ENCODE measurements at places on chromosomes 1 and 21.

DNA sequence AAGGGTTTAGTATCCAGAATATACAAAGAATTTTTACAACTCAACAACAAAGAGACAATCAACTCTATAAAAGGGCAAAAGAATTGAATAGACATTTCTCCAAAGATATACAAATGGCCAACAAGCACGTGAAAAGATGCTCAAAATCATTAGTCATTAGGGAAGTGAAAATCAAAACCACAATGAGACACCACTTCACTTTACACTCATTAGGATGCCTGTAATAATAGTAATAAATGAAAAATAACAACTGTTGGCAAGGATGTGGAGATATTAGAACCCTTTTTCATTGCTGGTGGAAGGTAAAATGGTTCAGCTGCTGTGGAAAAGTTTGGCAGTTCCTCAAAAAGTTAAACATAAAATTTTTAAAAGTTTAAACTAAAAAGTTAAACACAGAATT is 7.0 kb upstream of the ABCD3 start:
- no peak for DNase-seq

- no peak for DNase-seq
These were observed 37.6 kb downstream of the PUM1 start for GRCh38 chr1:31027693-31028526.

DNA sequence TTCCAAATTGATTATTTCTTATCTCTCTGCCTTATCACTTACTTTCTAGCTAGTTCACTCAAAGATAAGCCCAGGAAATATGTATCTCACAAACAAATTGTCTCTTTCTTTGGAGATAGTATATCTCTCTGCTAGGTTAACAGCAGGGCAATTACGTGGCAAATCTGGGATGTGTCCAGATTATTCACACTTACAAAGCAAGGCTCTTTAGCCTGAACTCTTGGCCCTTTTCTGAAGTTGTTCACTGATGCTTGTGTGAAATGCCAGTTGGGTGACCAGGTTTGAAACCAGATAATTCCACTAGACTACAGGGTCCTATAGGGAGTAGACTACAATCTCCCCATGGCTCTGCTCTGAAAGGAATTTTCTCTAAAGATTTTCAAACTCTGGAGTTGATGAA is 30.8 kb upstream of the FAM78B start:
- DNase-seq: no peak

DNA sequence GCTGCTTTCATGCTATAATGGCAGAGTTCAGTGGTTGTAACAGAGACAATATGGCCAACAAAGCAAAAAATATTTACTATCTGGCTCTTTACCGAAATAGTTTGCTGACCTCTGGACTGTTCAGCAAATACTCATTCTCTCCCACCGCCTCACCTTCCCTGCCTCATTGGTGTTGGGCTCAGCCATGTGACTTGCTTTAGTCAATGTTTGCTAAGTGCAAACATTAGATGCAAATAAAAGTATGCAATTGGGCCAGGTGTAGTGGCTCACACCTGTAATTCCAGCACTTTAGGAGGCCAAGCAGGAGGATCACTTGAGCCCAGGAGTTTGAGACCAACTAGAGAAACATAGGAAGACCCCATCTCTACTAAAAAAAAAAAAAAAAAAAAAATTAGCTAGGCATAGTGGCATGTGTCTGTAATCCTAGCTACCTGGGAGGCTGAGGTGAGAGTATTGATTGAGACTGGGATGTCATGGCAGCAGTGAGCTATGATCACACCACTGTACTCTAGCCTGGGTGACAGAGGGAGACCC is 55.1 kb downstream of the RPL5 start:
- DNase-seq: no peak

DNA sequence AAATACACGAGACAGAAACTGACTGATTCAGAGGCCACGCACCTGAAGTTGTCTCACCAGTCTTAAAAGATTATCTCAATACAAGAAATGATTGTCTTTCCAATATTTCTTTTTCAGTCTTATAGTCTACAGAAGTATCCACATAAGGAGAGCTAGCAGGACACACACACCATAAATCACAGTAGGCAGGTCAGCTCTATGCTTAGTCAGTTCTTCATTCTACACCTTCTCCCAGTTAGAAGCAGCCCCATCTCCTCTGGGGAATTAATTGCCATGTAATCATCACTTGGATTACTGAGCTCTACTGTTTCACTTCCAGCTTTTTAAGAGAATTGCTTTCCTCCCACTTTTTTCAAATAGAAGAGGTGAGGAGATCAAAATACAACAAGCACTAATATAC is 59.6 kb downstream of the SMYD3 start:
- DNase-seq: no peak

DNA sequence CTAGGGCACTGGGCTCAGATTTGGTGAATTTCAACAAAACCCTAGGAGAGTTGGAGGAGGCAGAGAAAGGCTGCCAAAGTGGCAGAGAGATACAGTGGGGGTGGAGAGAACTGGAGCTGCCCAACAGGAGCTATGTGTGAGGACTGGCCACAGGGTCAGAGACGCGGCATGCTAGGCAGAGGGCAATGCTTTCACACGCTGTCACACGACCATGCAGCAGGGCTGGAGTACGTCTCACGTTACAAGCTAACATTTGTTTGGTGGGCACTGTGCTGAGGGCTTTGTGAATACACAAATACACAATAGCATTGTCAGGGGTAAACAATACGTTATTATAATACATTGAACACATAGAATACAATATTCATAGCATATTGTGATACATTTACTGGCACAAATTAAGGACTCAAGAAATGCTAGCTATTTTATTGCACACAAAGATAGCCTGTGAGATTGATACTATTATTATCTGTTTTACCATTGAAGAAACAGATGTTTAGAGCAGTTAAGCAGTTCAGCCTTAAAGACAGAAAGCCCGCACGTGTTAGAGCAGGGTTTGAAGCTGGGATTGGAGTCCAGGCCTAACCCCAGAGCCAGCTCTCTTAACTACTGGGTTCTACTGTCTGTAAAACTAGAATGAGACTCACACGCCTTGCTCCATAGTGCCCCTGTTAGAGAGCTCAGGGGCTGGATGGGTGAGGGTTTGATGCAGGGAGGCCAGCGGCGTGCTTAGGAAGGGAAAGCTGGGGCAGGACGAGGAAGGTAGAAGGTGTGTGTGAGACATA is 4.5 kb downstream of the RAB7B start:
- no peak for DNase-seq

DNA sequence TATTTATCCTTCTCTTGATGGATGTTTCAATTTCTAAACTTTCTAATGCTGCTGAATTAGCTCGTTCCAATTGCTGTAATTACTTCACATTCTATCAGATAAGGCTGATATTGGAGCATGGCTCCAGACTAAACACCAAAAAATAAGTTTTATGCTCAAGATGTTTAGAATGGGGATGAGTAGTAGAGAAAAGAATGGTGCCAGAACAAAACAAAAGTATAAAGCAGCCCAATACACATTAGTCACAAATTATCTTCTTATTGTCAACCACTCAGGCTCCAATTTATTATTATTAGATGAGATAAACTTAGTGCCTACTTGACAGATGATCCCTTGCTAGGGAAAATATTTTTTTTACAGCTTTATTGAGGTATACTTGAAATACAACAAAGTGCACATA is 21.8 kb downstream of the ATPAF1 start:
- no peak for DNase-seq

DNA sequence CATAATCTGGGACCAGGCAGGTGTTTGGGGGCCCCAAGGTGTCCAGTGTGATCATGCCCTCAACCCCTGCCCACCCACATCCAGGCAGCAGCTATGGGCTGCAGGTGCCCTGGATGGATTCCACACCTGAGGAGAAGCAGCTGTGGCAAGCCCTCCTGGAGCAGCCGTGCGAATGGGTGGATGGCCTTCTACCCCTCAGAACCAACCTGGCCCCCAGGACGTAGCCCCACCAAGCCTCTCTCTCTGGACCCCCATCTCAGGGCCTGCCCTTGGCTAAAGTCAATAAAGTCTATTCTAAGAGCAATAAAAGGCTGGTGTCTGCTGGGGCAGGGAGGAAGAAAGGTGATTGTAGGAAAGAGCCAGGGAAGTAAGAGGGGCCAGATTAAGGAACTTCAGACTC is 11.8 kb downstream of the SYTL1 start:
- DNase-seq: no peak

DNA sequence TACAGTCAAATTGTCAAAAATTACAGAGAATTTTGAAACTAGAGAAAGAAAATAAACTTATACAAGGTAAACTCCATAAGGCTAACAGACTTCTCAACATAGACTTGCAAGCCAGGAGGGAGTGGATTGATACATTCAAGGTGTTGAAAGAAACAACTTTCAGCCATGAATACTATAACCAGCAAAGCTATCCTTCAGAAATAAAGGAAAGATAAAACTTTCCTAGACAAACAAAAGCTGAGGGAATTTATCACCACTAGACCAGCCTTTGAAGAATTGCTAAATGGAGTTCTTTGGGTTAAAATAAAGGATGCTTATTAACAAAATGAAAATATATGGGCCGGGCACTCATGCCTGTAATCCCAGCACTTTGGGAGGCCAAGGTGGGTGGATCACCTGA is 52.7 kb downstream of the C1orf185 start:
- no peak for DNase-seq

- no peak for DNase-seq
These were observed 33.5 kb downstream of the HTR6 start for GRCh38 chr1:19698181-19698580.

GRCh38 chr1:1204425-1204920 is 1.9 kb downstream of the TNFRSF18 start:
- DNase-seq: no peak

DNA sequence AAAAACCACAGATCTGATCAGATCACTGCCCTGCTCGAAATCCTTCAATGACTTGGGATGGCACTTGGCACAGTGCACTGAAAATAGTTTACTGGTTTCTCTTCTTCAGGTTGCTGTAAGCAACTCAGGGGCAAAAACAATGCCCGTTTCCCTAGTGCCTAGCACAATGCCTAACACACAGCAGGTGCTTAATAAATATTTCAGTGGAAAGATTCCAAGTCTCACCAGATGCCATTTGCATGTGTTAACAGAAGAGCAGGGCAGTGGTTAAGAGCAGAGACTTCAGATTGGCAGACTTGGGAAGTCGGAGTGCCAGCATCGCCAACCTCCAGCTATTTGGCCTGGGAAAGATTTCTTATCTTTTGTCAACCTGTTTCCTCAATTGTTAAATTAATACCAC is 10.9 kb upstream of the METTL25B start:
- DNase-seq: no peak

DNA sequence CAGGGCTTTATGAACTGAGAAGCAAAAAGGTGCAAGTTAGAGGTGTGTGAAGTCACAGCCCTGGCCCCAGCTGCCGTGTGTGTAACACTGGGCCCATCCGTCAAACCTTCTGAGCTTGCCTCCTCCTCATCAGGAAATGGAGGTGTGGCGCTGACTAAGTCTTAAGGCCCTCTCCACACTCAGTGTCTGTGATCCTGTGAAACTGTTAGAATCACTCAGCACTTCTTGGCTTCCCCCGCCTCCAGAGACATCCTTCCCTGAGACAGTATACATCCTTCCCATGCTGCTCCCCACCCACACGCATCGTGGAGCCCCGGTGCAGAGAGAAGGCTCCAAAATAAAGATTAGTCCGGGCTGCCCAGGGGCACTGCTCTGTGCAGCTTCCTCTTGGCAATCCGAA is 33.3 kb downstream of the LRP8 start:
- no peak for DNase-seq

DNA sequence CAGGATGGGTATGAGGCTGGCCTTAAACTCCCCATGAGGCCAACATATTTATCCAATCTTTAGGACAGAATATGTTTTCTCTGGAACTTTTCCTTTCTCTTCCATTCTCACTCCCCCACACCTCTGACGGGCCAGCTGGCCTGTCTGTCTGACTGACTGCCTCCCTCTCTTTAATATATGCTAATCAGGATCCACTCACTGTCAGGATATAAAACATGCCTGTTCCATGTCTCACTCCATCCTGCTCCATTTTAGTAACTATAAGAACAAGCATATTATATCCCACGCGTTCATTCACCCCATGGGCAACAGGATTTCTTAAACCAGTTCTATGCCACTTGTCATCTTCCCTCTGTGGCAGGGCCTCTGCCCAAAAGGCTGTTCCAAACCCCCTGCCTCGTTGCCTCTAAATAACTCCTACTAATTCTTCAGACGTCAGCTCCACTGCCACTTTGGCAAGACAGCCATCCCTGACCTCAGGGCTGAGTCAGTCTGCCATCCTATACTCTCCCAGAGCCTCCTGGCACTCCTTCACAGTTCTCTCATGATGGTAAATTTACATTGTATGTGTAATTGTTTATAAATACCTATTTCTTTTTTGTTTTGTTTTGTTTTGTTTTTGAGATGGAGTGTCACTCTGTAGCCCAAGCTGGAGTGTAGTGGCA is 84.3 kb upstream of the SPATA6 start:
- no peak for DNase-seq

- no peak for DNase-seq
These were observed 96.0 kb upstream of the BTG3 start for GRCh38 chr21:17708522-17709265.

DNA sequence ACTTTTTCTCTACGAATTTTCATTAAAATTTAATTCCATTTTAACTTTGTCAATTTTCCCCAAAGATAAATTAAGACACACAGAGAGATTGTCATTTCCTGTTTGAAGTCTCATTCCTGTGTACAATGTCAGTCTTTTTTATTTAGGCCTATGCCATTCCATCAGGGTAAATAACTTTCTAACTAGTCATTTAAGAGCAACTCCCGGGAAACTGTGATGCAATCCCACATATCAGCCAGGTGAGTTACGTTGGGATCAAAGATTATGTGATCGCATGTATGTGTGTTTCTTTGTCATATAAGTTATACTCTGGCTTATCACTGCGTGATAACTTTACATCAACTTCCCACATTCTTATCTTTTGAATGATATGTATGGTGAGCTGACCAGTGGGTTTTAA is 86.1 kb upstream of the S1PR1 start:
- DNase-seq: no peak

DNA sequence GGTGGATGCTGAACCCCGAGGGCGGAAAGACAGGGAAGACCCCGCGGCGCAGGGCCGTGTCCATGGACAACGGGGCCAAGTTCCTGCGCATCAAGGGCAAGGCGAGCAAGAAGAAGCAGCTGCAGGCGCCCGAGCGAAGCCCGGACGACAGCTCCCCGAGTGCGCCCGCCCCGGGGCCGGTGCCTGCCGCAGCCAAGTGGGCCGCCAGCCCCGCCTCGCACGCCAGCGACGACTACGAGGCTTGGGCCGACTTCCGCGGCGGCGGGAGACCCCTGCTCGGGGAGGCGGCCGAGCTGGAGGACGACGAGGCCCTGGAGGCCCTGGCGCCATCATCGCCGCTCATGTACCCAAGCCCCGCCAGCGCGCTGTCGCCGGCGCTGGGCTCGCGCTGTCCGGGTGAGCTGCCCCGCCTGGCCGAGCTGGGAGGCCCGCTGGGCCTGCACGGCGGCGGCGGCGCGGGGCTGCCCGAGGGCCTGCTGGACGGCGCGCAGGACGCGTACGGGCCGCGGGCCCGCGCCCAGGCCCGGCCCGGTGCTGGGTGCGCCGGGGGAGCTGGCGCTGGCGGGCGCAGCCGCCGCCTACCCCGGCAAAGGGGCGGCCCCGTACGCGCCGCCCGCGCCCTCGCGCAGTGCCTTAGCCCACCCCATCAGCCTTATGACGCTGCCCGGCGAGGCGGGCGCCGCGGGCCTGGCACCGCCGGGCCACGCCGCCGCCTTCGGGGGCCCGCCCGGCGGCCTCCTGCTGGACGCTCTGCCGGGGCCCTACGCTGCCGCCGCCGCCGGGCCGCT is 20.7 kb downstream of the FOXO6 start:
- no peak for DNase-seq

All from SK-N-MC (cell line).